Globus pallidus (tissue), 1 donor: ENCODE measurements at places on chromosomes 1 and 21.

DNA sequence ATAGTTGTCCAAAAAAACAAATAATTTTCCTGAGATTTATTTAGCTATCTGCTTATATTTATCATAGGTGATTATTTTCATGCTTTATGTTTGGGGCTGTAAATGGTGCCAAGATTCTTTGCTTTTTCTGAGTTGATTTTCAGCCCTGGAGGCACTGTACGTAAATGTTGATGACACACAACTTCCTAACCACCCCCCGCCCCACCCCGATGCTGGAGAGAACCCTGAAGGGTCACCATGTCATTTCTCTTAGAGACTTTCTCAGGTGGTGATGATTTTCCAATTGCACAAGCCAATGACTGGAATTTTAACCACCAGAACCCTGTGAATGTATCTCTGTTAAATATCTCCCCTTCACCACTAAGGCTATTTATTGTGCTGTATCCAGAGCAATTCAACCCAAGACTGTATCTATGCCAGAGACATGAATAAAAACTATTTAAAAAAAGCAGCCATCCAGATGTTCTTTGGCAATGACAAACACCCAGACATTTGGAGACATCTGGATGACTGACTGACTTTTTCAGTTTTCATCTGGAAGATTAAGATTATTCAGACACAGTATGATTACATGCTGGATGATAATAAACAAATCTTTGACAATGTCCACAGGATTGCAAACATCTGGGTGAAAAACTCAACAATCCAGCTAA is 346.0 kb downstream of the LMX1A start:
- DNase-seq, result no peak

- DNase-seq, result no peak
These were observed 11.7 kb downstream of the IFFO2 start for GRCh38 chr1:18944810-18945209.

DNA sequence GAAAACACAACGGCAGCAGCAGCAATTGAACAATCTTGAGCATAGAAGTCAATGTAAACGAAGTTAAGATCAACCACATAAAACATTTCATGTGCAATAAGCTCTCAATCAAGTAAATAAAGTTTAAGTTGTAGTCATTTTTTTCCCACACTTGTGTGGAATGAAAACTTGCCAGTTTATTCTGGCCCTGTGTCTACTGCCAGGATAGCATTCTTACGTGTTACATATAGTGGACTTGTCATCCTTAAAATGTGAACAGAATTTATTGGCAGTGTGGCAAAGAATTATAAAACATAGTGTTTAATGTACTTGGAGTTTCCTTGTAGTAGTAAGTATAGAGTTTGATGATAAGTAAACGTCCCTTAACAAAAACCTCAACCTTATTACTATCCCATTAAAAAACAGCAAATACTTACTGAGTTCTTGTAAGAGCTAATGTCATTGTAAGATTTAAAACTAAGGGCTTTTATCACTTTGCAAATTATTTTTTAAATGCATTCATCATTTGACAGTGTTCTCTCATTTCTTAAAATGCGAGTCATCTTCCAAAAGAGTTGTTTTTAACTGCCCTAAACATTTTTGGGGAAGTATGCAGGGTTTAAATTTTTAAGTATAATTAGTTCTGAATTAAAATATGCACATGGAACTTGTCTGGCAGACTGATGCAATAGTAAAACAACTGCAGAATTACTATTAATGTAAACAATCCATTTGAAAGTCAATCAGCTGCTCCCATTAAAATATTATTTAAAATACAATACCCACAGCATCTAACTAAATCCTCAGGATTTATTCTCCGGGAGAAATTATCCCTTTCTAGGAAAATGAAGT is 7.9 kb downstream of the COX20 start:
- no peak for DNase-seq

DNA sequence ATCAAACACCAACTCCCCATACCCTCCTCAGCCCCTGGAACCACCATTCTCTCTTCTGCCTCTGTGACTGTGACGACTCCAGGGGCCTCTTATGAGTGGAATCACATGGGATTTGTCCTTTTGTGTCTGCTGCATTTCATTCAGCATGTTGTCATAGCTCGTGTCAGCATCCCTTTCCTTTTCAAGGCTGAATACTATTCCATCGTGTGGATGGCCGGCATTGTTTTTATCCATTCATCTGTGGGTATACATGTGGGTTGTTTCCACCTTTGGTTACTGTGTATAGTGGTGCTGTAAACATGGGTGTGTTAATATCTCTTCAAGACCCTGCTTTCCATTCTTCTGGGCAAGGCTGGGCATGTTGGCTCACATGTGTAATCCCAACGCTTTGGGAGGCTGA is 17.1 kb upstream of the OBSCN start:
- DNase-seq, result no peak

DNA sequence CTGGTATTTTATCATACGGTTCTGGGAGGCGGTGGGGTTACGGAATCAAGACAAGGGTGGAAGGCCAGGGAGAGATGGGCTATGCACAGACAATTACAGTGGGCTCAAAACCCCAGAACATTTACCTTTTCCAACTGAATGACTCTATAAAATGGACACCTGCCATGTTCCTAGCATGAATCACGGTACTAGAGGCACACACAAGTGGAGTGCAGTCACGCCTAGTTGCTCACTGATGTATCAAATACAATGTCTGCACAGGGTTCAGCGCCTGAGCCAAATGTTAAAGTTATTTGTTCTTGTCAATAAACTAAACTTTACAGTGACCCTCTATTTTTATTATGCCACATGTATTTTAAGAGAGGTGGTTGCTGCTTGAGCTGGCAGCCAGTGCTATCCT is 121.4 kb downstream of the ATG4C start:
- no peak for DNase-seq

GRCh38 chr1:81238129-81238528 is 562.6 kb upstream of the ADGRL2 start:
- DNase-seq, result no peak

DNA sequence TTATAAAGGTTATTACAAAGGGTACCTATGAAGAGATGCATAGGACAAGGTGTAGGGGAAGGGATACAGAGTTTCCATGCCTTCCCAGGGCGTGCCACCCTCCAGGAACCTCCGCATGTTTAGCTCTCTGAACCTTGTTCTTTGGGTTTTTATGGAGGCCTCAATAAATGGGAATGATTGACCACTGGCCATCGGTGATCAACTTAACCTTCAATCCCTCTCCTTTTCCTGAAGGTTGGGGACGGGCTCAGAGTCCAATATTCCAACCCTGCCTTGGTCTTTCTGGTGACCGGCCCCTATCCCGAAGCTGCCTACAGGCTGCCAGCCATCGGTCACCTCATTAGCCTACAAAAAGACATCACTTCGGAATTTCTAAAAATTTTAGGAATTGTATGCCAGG is 11.7 kb downstream of the CD244 start:
- DNase-seq, result no peak

GRCh38 chr1:88801575-88802208 is 89.7 kb downstream of the GTF2B start:
- DNase-seq, result no peak

- no peak for DNase-seq
These were observed 101.1 kb downstream of the UBIAD1 start for GRCh38 chr1:11373895-11374747.

DNA sequence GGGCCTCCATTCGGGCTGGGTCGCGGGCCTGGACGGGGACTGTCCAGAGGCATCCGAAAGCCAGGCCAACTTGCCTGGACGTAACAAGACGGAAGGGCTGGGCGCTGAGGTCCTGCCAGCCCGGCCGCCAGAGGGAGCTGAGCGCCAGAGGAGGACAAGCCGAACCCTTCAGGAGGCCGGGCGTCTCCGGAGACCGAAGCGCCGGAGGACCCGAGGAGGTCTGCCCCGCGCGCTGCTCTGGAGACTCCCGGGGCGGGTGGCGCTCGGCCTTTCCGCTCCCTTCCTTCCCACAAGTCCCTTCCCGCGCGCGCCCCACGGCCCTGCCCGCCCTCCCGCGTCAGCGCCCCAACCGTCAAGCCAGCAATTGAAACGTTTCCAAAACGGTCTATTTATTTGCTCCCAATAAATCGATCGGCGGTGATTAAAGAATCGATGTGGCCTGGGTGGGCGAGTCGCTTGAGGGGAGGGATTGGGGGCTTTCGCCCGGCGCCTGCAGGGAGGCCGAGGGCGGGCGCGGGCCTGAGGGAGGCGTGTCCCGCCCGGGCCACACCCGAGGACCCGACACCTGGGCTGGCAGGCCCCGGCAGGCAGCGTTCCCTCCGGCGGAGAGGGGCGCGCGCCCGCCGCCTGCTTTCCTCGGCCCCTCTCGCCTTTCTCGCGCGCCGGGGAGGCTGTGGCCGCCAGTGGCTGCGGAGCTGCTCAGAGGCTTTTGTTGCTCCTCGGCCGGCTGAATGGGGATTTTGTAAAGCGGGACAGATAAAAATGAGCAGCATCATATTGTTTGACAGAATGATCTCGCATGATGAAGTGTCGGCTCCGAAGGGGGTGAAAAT is 5.2 kb upstream of the FOXD3 start:
- no peak for DNase-seq

DNA sequence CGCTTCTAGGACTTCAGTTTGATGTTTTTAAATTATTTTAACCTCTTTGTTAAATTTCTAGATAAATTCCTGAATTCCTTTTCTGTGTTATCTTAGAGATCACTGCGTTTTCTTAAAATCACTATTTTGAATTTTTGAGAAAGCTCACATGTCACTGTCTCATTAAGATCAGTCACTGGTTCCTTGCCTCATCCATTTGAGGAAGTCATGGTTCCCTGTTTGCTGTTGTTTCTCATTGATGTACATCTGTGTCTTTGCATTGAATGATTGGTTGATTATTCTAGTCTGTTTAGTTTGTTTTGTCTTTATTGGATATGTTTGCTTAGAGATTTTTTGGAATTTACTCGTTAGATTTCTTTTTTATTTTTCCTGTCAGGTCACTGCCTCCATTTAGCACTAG is 50.1 kb downstream of the CRP start:
- no peak for DNase-seq

DNA sequence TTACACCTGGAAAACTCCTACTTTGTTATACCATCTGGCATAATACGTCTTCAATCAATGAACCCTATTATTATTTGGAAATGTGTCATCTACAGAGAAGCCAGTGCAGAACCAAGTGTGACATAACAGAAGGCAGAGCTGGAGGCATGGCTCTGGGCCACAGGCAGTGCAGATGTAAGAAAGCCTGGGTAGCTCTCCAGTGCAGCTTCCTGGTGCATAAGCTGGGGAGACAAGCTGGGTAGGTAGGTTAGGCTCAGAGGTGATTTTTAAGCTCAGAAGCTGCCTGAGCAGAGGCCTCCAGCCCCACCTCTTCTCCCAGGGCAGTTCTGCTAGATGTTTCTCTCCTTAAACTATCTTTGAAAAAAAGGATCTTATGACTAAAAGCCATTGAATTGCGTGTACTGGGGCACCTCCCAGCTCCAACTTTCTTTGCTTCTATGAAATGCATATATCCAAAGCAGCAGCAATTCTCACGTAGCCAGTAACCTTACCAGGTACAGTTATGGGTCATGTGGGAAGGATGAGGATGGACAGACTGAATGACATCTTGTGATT is 30.7 kb downstream of the AKNAD1 start:
- DNase-seq, result peak; percentile 58

DNA sequence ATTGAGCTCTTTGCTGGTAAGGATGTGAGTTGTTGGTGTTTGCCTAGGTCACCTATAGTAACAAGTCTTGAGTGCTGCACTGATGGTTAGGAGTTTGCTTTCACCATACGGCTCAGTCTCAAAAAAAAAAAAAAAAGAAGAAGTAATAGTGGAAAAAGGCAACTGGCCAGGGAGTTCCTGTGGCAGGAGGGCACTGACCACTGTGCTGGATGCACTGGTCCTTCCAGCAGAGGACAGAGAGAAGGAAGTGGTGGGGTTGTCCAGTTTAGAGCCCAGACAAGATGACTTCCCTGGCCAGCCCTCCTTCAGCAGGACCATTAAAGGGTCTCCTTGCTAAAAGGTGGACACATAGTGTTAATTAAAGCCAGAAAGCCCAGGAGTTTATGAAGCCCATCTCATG is 11.9 kb upstream of the PTCH2 start:
- no peak for DNase-seq

GRCh38 chr1:156052862-156053767 is 483 bp downstream of the UBQLN4 start:
- DNase-seq, result peak; percentile 41

- no peak for DNase-seq
These were observed 135.7 kb upstream of the ZNF648 start for GRCh38 chr1:182196897-182197870.

- DNase-seq, result no peak
These were observed 65.2 kb downstream of the PSMG1 start for GRCh38 chr21:39118061-39118460.

DNA sequence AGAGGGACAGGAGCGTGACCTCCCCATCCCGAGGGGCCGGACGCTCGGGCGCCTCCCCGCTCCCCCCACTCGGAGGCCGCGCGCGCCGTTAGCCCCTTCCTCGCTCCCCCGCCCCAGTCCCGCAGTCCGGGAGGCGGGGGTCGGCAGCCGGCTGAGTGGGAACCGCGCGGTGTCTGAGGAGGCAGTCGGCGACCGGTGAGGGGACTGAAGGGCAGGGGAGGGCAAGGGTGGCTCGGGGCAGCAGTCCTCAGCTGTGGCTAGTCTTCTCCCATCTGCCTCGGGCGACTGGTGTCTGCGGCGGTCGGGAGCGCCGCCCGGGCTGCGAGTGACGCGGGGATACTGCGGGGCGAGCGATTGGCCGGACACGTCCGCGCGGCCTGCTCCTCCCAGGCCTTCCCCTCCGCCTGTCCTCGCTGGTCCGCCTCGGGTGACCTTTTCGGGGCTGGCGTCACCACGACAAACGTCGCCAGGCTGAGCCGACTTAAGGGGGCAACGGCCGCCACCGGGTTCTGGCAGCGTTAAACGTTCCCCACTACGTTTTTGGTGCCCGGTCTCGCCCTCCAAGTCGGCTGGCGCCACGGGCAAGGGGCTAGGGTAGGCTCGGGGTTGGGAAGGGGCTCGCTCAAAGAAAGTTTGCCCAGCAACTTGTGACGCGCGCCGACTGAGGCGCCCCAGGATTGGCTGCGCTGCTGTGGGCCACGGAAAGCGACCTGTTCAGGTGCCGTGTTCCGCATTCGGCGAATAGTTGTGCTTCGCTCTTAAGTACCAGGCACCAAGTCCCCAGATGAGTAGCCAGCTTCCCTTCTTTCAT is 538 bp downstream of the ZNF672 start:
- peak; percentile 88 for DNase-seq

DNA sequence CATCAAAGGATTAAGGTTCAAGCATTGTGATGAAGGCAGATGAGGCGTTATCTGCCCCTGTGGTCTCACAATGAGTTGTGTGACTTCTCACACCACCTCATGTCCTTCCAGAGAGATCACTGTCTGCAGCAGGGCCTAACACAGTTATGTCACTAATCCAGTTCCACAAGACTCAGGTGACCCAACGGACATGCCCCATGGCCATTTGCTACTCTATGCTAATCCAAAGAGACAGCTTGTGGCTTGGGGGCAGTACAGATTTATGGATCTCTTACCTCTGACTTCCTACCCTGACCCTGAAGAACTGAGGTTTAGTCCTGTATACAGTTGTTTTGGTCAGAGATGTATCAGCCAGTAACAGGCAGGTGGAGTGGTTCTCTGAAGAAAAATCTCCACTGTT is 147.1 kb downstream of the GLUL start:
- DNase-seq, result no peak

- DNase-seq, result peak; percentile 48
These were observed 127.2 kb downstream of the MACF1 start for GRCh38 chr1:39331647-39332046.

GRCh38 chr21:36783612-36784374 is 84.9 kb downstream of the SIM2 start:
- no peak for DNase-seq
